ENCODE measurements at places on chromosomes 2 and 18.

DNA sequence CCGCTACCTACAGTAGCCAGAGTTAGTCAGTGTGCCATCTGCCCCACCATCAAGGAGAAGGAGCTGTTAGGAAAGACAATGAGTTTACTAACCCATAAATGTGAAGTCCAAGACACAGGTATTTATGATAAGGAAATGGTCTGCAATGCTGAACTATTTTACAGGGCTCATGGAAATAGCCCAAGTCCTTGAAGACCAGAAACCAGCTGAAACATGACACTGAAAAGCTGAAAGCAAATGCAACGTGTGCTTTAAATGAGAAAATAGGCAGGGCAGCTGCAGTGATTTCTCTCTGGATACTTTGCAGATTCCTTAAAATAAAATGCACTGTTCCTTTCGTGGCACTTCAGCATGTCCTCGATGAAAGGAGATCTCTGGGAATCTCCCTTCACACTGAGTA, 256.4 kb upstream of the TCF4 start:
- DNase-seq = no peak

DNA sequence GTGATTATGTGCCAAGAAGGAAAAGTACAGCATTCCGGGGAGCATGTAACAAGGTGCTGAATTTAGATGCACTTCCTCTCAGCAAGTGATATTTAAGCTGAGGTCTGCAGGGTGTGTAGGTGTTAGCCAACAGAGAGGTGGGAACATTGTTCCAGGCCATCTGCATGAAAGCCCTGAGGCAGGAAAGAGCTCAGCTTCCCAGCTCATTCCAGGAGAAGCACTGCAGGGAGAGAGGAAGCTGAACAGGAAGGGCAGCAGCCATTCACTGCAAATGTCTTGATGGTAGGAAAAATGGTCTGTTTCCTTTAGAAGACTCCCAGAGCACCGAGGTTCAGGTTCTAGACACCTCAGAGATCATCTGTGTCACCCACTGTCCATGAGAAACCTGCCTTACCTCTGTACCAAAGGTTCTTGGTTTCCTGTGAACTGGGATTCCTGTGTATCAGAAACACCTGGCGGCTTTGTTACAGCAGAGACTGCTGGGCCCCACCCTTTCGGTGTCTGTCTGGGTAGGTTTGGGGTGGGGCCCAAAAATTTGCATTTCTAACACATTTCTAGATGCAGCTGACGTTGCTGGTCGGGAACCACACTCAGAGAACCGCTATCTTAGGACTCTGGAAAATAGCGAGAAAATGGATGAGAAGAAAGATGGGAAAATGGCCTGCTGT, 84.0 kb downstream of the RTN4 start:
- DNase-seq = no peak

GRCh38 chr2:19643117-19643518, 258.7 kb downstream of the TTC32 start:
- DNase-seq = no peak

DNA sequence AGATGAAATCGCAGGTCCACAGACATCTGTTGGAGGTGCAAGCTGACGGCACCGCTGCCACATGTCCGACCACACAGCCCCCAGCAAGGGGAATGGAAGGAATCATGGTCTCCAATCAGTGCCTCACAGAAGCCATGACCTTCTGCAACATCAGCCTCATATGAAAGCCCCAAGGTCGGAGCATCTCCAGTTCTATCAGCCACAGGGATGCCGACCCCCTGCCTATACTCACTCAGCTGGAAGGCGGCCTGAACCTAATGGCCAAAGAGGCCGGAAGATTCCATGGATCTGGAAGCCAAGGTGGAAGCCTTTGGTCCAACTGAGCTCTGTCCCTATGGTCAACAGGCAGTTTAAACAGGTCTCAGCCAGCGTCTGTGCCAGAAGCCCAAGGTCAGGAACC, 278.8 kb downstream of the TNS1 start:
- DNase-seq = no peak

DNA sequence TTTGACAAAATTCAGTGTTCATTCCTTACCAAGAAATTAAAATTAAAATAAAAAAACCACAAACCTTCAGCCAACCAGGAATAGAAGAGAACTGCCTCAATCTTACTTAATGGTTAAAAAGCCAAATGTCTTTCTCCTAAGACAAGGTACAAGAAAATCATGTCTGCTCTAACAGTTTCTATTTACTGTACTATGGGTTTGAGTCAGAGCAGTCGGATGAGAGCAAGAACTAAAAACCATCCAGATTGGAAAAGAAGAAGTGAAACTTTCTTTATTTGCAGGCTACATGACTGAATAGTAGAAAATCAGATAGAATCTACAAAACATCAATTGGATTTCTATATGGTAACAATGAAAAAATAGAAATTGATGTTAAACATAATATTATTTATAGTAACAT, 555.5 kb upstream of the TNP1 start:
- no peak for DNase-seq

DNA sequence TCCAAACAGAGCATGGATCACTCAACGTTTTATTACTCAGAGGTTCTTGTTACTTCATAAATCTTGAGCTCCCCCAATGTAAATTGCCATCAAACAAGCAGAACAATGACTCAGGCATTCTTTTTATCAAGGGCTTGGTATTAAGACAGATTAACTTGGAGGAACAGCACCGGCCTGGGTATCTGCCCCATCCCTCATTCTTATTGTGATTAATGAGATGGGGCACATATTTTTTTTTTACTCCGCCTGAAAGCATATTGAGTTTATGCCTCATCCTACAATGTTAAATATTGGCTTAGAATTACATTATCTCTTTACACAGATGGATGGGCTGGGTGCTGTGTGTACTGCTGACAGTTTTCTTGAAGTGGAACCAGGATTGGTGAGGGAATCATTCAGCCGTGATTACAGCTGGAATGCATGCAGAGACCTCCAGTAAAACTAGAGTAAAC, 387.3 kb downstream of the CLIP4 start:
- no peak for DNase-seq

- DNase-seq = no peak
These were observed 69.6 kb downstream of the MDH1 start for GRCh38 chr2:63658176-63658968.

GRCh38 chr18:47888156-47888555, 42.3 kb downstream of the SMAD2 start:
- no peak for DNase-seq

DNA sequence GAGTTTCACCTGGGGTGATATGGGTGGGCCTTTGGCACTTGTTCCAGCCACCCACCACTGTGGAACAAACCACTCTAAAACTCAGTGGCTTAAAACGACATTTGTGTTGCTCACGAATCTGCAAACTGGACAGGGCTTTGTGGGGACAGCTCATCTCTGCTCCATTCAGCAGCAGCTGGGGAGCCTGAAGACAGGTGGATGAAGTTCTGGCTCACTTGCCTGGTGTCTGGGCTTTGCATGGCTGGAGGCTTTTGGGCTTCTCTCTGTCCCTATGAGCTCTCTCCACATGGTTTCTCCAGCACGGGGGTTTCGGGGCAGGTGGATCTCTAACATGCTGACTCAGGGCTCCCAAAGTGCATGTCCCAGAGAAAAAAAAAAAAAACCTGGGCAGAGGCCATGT, 93.0 kb upstream of the GLI2 start:
- DNase-seq = no peak

GRCh38 chr2:21057097-21057496, 13.2 kb upstream of the APOB start:
- no peak for DNase-seq

- no peak for DNase-seq
These were observed 318.8 kb downstream of the CCDC85A start for GRCh38 chr2:56502616-56503015.

DNA sequence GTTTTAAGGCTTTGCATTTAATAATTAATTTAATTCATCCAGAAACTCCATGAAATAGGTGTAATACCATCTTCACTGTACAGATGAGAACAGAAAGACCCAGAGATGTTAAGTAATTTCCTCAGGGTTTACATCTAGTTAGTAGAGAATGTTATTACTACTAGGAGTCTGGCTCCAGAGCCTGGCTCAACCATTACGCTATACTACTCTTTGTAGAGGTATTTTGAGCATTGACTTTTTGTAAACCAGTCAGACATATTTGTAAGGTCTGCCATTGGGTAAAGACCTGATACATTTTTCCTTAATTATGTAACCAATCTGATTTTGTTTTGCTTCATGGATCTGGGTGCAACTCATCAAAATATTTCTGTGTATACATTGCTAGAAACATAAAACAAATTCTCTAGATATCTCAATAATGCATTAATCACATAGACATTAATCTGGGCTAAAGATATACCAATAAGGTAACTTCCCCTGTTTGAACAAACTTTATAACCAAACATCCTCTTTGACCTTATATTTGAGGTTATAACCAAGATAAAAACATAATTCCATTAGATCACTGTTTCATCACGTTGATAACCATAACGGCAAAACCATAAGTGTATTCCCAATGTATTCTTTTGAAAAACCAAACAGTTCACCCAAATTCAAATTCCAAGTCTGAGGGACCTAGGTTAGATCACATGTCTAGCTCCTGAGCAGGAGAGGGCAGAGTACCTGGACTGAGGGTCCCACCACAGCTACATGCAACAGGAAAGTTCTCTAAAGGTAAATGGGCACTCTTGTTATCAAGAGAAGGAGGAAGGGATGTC, 135.0 kb downstream of the IKZF2 start:
- DNase-seq = no peak

- DNase-seq = peak; percentile 11
These were observed 59.6 kb downstream of the TRPM8 start for GRCh38 chr2:233976690-233977294.

GRCh38 chr2:26382564-26382963, 19.2 kb upstream of the DRC1 start:
- DNase-seq = no peak

- DNase-seq = no peak
These were observed 75.3 kb downstream of the INHBB start for GRCh38 chr2:120421126-120421829.

GRCh38 chr2:205759257-205759656, 77.0 kb downstream of the NRP2 start:
- no peak for DNase-seq

DNA sequence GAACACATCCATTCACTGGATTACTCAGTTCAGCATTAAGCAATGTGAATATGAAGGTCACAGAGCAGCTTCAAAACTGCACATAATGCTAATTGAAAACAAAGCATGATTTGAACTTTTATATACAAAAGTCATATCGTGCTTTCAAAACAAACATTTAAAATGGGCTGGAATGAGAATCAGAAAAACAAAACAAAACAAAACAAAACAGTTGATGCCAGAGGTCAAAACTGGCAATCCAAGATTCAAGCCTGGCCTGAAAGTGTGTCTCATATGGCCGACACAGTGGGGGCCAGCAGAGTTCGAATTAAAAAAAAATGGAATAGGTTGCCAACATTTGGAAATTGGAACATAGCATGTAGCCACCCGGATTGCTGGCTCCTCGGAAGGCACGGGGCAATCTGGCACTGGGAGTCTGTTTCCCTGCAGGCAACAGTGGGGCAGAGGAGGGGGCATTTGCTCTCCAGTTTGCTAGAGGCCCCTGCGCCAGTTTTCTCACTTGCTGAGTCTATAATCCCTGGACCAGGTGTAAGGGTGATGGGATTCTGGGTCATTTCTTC, 294.4 kb downstream of the ZNF521 start:
- no peak for DNase-seq

GRCh38 chr2:18482666-18483065, 77.8 kb downstream of the RDH14 start:
- DNase-seq = no peak

DNA sequence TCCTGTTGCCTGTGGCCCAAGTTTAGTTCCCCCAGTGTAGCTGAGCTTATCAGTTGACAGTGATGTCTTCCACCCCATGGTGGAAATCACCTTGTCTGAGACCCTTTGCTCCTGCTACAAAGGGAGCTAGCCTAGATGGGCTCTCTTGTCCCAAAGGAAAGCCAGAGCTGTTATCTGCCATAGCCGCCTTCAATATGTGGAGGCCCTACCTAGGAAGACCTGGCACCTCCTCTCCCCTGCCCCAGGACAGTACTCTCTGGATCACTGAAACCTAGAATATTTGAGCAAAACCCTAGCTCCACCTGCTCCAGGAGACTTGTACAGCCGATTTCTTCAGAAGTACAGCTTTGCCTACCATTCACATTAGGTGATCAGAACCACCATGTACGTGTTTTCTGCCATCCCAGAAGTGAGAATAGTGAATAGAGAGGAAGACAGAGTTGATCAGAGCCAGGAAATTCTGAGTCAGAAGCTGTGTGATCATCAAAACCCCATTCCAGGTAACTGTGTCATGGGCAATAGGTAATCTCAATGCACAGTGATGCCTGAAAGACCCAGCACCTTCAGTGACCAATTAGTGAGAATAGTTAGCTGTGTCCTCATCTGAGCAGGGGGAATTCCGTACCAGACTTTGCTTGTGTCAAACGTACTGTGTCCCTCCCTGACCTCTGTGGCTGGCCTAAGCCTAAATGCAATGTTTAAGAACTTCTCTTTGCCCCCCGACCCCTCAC, 138.4 kb upstream of the ALPP start:
- DNase-seq = no peak

- no peak for DNase-seq
These were observed 16.6 kb upstream of the CCNYL1 start for GRCh38 chr2:207694811-207695281.

DNA sequence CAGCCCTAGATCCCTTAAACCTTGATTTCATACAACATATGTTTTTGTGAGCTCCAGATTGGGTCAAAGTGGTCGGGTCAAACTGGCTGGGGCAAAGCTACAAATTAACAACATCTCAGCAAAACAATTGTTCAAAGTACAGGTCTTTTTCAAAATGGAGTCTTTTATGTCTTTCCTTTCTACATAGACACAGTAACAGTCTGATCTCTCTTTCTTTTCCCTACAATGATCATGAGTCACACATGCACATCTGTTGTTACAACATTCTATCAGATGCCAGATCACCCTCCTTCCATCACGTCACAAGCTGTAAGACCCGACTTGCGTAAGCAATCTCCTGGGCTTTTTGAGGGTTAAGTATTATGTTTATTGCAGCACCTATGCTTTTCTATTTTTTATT, 55.1 kb downstream of the RHOB start:
- DNase-seq = peak; percentile 13

DNA sequence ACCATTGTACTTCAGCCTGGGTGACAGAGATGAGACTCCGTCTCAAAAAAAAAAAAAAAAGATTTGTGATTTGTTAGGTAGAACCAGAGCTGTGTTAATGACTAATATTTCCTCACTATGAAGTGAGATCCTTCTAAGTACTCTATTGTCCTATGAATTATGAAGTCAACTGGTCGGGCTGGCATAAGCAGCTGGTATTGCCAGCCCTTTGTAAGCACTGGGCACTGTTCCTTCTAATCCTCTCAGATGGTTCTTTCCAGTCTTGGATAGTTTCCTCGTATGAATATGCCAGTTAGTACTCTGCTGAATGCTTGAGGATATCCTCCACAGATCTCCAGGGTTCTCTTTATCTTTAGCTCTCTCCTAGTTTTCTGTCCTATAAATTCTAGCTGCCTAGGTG, 223.1 kb upstream of the SP5 start:
- no peak for DNase-seq

DNA sequence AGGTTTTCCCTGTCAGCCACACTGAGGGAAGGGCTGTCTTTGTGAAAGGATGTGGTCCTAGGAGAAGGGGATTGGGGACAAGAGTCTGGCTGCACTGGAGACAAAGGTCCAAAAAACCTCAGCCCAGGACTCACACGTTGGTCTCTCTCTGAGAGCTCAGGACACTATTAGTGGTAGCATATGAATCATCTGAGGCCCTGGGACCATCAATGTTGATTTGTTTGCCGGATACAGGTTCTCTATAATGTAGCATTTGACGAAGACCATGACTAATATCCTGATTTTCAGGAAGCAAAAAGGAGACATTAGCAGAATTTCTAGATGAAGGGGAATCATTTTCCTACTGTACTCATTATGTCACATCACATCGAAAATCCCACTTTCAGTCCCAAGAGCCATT, 22.2 kb upstream of the DNAH6 start:
- DNase-seq = no peak

GRCh38 chr2:237345891-237346640, 67.9 kb downstream of the COL6A3 start:
- no peak for DNase-seq

Measured in CD4-positive, alpha-beta T cell treated with Interleukin-1 beta for 1 hour (primary cell).